HS-5 (cell line): ENCODE measurements at places on chromosomes 7 and 10.

- DNase-seq, result no peak
These were observed 46.0 kb downstream of the ZNF25 start for GRCh38 chr10:37930423-37930822.

DNA sequence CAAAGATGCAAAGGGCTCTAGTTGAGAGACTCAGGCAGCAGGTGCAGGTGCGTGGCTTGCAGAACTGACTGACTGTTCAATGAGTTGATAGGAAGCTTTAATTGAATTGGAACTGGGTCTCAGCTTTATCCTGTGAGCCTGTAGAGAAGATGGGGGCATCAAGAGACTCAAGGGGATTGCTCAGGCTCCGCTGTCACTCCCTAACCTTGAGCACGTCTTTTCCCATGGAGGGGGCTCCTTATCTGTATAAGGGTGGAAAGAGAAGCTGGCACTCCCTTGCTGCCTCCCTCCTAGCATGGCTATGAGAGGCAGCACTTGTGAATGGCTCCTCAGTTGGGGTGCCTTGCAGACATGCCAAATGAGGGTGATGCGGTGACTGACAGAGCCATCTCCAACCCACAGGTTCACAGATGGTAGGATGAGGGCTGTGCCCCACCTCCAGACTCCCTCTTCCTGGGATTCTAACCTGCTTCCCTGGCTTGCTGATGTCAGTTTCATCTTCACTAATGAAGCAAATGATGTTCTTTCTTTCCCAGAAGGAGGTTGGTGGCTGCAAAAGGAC is 12.4 kb upstream of the PLEKHA1 start:
- no peak for DNase-seq

DNA sequence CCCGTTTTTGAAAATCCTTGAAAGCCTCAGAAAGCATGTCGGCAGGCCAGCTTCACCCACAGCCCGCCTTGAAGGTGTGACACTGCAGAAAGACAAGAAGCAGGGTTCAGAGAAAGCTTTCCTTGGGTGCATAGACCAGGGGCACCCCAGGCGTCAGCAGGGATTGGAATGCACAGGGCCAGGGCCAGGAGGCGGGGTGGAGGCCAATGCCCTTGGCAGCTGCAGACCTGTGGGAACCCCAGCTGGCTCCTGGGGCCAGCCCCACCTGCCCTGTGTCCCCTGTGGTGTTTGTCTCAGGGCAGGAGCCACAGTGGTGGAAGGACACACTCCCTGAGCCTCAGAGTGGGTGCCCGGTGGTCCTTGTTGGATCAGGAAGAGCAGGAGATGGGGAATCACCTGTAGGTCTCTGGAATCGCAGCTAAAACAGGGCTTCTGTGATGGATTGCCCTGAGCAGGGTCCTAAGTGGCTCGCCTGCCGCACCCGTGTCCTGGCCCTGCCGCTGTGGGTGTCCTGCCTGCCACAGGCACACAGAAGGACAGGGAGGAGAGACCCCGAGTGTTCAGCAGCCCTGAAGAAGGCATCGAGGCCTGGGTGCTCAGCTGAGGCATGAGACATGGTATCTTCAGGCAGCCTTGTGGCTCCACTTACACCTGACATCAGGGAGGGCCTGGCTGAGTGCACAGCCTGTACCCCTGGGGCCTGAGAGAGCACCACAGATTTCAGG is 32.5 kb downstream of the ANXA8 start:
- DNase-seq, result no peak

DNA sequence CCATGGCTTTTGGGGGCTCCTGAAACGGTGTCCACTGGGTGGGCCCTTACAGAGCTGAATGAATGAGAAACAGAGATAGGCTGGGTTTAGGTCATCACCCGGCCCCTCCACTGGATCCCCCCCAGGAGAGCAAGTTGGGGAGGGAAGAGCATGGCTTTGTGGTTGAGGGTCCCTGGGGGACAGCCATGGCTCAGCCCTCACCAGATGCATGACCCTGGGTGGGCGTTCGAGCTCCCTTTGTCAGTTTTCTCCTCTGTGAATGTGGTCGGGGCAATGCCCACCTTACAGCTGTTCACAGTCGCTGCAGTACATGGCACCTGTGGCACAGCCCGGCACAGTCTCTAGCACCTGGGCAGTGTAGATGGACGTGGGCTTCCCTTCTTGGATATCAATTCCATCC is 40.6 kb upstream of the CXCL12 start:
- DNase-seq, result no peak

- DNase-seq, result peak; percentile 39
These were observed 49.8 kb downstream of the STK31 start for GRCh38 chr7:23759671-23760391.

- DNase-seq, result no peak
These were observed 64.3 kb downstream of the ARID5B start for GRCh38 chr10:61965703-61966395.

- no peak for DNase-seq
These were observed 20.6 kb upstream of the TBXAS1 start for GRCh38 chr7:139808427-139808826.

- DNase-seq, result no peak
These were observed 100.2 kb downstream of the MICALL2 start for GRCh38 chr7:1359051-1359400.

- DNase-seq, result no peak
These were observed 4.8 kb upstream of the OR9A4 start for GRCh38 chr7:141911391-141911790.
